Cardiac muscle cell (in vitro differentiated cells and primary cell): ENCODE measurements at places on chromosomes 11 and 22. TPM values are rescaled to one million over a fixed set of nuclear protein-coding genes. Genes with fewer than 3 reads are reported as not detected.

APOA1 gene
- 56.3 and 85.9 TPM in 2 replicates for total RNA-seq

- no peak for DNase-seq
- no peaks in the 10 kb centered on the region for H3K27me3 ChIP-seq
- peaks cover 27% of the 10 kb centered on the region for H3K4me1 ChIP-seq
- H3K36me3 ChIP-seq, result no peaks in the 10 kb centered on the region
- peak within 1 kb of the TSS; percentile 91 for H3K27ac ChIP-seq
Observed at GRCh38 chr11:30586251-30587144, at the start of gene MPPED2. Gene MPPED2 (minus strand): TSS chr11:30586353. CDS start chr11:30580373, 5,980 bp downstream.

- H3K36me3 ChIP-seq, result no peaks in the 10 kb centered on the region
- H3K4me1 ChIP-seq, result peaks cover 49% of the 10 kb centered on the region
- no peaks in the 10 kb centered on the region for H3K27me3 ChIP-seq
- no peak overlapping the region for H3K4me3 ChIP-seq
- H3K27ac ChIP-seq, result peak overlapping the region; percentile 22
- peak; percentile 53 for DNase-seq
Observed at GRCh38 chr11:96337541-96338431, 5.2 kb downstream of the MAML2 start.

GRCh38 chr22:39658367-39658766 lies 87.8 kb downstream of the CACNA1I start:
- no peak overlapping the region for H3K27ac ChIP-seq
- no peak for DNase-seq
- H3K4me3 ChIP-seq, result no peak overlapping the region
- H3K27me3 ChIP-seq, result peaks cover 25% of the 10 kb centered on the region
- H3K36me3 ChIP-seq, result no peaks in the 10 kb centered on the region

H19 gene
- 262 and 316 TPM in 2 replicates for total RNA-seq

- no peaks in the 10 kb centered on the region for H3K27me3 ChIP-seq
- no peak for DNase-seq
- no peak overlapping the region for H3K27ac ChIP-seq
- no peaks in the 10 kb centered on the region for H3K4me1 ChIP-seq
- H3K4me3 ChIP-seq, result no peak overlapping the region
- H3K36me3 ChIP-seq, result no peaks in the 10 kb centered on the region
Observed at GRCh38 chr22:32050678-32051515, 7.8 kb downstream of the SLC5A1 start.

DNA sequence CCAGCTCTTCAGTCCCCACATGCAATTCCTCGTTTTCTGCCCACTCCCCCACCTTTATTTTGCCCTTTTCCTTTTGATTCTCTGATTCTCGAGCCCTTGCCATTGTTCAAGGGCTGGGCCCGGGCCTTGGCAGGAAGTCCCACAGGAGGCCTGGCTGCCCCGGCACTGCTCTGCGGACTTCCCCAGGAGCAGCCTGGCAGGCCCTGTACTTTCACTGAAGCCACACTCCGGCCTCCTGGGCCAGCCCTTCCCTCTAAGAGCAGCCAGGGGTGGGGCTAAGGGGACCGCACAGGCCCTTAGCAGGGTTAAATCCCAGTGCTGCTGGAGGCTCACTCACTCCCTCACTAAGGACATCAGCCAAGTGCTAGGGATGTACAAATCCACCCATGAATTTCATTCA lies 4.1 kb downstream of the LRRC32 start:
- peaks cover 7% of the 10 kb centered on the region for H3K4me1 ChIP-seq
- no peak overlapping the region for H3K4me3 ChIP-seq
- no peaks in the 10 kb centered on the region for H3K27me3 ChIP-seq
- H3K27ac ChIP-seq, result peak overlapping the region; percentile 1
- peak; percentile 64 for DNase-seq

COMT gene
- 41.3 and 51.9 TPM in 2 replicates for total RNA-seq

FANCF gene
- 16.3 and 21.6 TPM in 2 replicates for total RNA-seq

GRCh38 chr22:25419247-25420113 lies 145.0 kb upstream of the GRK3 start:
- no peak overlapping the region for H3K27ac ChIP-seq
- no peak overlapping the region for H3K4me3 ChIP-seq
- H3K27me3 ChIP-seq, result peaks cover 87% of the 10 kb centered on the region
- DNase-seq, result peak; percentile 52
- H3K4me1 ChIP-seq, result peaks cover 3% of the 10 kb centered on the region

ACCSL gene
- total RNA-seq, result not detected in 2 replicates
